ENCODE measurements at places on chromosomes 5 and 9.
A peak's percentile ranks its signal among the peaks of the same experiment; 100 is the strongest.

DNA sequence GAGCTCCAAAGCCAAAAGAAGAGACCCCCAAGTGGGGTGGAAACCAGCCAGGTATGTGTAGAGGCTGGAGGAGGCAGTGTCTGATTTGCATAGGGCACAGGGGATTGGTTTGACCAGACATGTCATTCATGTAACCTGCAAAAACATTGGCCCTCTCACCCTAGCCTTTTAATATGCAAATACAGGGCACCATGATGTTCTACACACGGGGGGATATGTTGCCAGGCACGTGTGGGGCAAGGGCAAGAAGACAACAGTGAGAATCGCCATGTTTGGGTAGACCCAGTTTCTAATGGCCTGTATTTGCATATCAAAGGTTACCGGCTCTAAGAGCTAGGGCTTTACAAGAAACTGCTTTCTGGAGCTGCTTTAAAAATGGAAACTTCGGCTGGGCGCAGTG, 208.9 kb downstream of the GOLPH3 start:
- DNase-seq = no peak

GRCh38 chr9:341634-342421, 127.2 kb downstream of the DOCK8 start:
- DNase-seq = no peak

DNA sequence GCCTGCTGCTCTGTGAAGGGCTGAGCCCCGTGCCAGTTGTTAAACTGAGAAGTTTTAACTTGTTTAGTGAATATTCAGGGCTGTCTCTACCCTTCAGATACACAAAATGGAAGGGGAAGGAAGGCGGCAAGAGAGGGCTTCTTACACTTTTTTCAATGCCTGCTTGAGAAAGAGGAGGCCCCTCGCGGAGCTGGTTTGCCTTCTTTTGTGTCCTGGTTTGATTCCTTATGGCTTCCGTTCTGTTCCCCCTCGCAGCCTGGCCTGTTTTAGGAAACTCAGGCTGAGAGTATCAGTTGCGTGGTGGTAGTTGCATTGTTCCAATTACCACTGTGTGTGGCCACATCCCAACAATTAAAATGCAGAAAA, 1.0 kb downstream of the FAM53C start:
- no peak for DNase-seq

DNA sequence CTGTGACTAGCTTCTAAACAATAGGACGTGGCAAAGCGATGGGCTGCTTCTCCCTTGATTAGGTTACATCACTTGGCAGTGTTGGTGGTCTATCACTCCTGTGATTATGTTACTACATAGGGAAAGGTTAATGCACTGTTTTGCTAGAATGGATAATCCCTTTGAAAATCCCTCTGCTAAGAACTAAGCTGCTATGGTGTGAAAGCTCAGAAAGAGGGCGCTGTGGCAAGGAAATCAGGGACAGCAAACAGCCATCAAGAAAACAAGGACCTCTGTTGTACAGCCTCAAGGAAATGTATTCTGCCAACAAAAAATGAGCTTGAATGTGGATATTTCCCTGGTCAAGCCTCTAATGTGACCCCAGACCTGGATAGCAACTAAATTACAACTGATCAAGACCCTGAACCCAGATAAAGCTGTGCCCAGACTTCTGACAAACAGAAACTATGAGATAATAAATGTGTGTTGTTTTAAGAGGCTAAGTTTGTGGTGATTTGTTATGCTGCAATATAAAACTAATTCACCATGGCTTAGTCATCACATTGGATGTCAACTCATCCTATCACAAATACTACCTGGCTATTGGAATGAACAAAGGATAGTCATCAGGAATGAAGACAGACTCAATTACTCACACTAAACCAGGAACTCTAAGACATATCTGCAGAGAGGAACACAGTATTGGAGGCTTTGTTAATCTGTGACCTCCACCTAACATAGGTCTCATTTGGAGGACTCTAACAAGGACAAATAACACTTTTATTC, 1215.9 kb downstream of the EFNA5 start:
- DNase-seq = peak; percentile 59

- DNase-seq = peak; percentile 75
These were observed 191.5 kb upstream of the GNA14 start for GRCh38 chr9:77839459-77840140.

GRCh38 chr9:95074632-95075031, 242.9 kb downstream of the FANCC start:
- DNase-seq = no peak

- peak; percentile 88 for DNase-seq
These were observed 225.2 kb downstream of the GAS1 start for GRCh38 chr9:86721843-86722705.

All from foreskin fibroblast (primary cell).